CD8-positive, alpha-beta memory T cell (primary cell): ENCODE measurements at places on chromosomes 16 and 17.

GRCh38 chr17:4204710-4205173, 59.0 kb downstream of the ANKFY1 start:
- no peak for DNase-seq

DNA sequence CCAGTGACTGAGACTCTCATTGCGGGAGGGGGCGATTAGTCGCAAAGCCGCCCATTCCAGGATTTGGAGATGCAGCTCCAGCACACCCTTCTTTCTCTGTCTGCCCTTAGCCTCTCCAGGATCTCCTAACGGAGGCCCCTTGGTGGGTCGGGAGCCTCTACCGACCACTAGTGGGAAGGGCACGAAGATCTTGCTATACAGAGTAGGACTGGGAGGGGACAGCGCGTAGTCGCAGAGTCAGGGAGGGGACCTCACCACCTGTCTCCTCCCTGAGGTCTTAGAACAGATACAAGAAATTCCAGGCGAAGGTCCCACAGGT, 588 bp upstream of the SMTNL2 start:
- DNase-seq: no peak

- no peak for DNase-seq
Measured at GRCh38 chr17:2062571-2063183, 7.8 kb downstream of the HIC1 start.

GRCh38 chr17:37481001-37481665, 8.6 kb upstream of the DUSP14 start:
- DNase-seq: no peak

DNA sequence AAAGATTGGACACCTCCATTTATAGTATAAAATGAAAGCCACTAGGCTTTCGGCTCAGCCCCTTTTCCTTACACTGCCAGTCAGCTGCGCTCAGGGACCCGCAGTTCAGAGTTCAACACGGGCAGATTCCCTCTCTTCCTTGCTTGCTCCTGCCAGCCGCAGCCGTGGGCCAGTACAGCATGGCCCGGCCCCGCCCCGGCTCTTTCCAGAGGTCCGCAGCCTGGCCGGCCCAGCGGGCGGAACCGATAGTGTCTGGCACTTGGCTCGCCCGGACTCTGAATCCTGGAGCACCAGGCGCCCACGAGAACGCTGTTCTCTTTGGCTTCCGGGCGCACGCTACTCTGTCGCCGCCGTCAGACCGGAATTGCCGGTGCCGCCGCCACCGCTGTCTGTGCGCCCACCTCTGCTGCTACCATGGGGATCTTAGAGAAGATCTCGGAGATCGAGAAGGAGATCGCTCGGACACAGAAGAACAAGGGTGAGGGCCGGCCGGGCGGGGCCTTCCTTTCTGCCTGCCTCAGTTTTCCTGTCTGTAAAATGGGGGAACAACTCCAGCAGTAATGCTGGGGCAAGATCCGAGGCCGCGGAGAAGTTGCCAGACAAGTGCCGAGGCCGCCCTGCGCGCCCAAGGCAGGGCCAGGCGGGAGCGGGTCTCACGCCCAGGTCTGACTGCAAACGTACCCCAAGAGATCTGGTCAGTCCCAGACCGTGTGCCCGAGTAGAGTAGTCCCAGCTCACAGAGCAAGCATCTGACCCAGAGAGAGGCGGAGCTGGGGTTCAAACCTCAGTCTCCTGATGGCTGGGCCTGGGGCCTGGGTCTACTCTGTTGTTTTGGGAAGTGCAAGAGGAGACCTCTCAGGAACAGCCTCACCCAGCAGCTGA, at the start of gene DRG2:
Gene DRG2, plus strand, starts transcription at position 339 of the 882 bp plus-strand sequence. Its CDS starts 76 bp downstream, at position 415.
- DNase-seq: peak; percentile 89
